ENCODE measurements at places on chromosomes 12 and 14. TPM values are rescaled to one million over a fixed set of nuclear protein-coding genes. Genes with fewer than 3 reads are reported as not detected.

GRCh38 chr12:53103860-53104305, 597 bp downstream of the SOAT2 start:
- DNase-seq: no peak

GRCh38 chr12:71436696-71437095, 2.9 kb upstream of the LGR5 start:
- DNase-seq: no peak

DNA sequence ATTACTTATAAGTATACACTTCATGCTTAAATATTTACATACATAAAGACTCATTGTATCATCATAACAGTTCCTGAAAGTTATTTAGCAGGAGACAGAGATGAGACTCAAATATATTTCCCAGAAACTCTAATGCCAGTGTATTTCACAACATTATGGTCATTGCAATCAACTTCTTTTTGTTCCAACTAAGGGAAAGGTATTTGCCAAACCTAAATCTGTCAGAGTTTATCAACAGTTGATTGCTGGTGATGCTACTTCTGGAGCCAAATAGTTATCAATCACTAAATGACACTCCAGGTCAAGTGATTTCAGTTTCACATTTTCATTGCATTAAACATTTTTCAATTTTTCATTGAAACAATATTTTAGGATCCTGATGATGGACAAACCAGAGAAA, 72.1 kb upstream of the AVPR1A start:
- no peak for DNase-seq

DNA sequence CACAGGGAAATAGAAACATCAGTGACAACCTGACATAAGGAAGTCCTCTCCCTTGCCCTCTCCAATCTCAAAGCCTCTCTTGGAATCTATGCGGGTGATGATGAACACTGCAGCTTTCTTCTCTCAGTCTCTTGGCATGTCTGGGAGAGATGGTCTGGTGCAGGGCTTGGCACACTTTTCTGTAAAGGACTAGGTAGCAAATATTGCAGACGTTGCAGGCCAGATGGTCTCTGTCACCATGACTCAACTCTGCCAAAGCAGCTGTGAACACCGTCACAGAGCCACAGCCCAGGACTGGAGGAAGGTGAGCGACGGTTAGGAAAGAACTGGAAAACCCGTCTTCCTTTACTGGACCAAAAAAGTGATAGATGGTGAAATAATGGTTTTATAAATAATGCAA, 591.0 kb upstream of the TMEM132C start:
- DNase-seq: no peak

DNA sequence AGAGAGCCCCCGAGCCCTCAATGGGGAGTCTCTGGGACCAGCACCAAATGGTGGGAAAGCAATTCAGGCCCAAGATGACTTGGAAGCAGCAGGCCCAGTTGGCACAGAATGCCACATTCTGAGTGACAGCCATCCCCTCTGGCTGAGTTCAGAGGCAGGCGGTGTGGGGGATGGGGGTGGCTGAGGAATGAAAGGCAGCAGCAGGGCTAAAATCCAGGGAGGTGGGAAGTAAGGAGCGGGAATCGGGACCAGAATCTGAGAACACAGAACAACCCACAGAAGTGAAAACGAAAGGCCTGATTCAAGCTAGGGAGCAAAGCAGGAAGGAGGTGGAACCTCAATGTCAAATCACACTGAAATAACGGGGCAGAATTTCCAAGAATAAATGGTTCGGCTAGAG, 171.2 kb downstream of the CALM1 start:
- no peak for DNase-seq

GRCh38 chr12:46547421-46548354, 175.1 kb upstream of the SLC38A2 start:
- no peak for DNase-seq

GRCh38 chr12:100797246-100797645, 2.7 kb downstream of the ANO4 start:
- DNase-seq: no peak

GRCh38 chr12:8905546-8905945, 8.8 kb upstream of the PHC1 start:
- DNase-seq: no peak

DNA sequence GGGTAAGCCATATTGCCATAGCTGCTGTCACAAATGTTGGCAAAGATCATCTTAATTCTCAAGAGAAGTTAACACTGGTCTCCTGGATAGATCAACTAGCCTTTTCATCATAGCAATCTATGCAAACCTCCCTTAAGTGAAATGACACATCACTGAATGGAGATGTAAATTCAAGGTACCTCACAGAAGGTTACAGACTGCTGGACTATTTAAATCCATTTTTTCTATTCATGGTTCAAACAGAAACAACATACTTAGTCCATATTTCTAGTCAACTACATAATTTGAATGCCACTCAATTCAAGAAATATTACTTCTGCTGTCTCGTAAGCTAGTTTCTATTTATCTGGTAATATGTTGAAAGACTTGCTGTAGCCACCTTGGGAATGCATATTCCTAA, 748.3 kb downstream of the C12orf50 start:
- no peak for DNase-seq

- no peak for DNase-seq
Observed at GRCh38 chr12:30824311-30824710, 69.6 kb upstream of the CAPRIN2 start.

DNA sequence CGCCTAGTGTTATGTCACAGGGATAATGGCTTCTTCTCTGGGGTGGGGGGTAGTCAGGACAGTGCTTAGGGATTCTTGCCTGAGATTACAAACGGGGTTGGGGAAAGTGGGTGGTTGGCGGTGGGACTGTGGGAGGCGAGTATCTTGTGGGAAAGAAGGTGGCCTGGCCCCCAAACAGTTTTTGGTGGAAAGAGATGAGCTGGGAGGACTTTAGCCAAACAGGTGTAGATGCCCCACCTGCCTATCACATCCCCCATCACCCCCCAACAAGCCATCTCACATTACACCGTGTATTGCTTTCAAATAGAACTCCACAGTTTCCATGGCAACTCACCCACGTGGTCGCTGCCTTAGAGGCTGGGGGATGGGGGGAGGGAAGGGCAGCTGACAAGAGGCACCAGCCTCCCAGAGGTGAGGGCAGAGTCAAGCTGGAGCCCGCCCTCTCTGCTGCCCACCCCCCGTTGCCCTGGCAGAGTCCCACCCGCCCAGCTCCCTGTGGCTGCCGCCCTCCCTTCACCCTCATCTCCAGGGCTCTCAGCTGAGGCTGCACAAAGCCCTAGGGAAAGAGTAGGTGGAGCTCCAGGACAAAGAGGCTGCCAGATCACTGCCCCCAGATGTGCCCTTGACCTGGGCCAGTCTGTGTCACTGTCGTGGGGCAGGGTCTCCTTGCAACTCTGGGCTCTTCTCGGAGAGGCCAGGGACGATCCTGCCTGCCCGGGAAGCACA, 98.3 kb downstream of the LRRC74A start:
- no peak for DNase-seq

DNA sequence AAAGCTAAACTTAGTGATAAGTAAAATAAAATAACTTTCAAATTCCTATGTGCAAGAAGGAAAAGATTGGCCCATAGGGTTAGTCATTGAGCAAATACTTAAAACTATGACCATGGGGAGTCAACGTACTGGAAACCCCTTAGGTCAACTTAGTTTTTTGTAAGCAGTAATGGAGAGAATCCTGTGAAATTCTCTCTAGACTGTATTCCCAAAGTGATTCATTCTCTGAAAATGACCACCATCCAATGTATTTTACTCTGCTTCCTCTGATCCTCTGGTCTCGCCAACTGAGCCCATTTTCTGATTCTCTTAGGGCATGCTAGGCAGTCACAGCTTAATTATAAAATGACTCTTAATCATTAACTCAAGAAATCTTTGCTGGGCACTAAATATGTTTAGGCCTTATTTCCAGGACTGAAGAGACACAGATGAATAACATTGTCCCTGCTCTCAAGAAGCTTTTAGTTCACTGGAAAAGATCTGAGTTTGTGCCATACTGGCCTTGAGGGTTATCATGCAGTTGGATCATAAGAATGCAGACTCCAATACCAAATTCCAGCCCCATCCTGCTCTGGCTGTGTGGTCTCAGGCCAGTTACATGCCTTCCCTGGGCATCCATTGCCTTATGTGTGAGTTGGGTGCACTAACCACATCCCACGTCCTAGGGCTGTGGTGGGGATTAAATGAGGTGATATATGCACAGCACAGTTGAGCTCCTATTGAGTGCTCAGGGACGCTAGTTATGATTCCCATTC, 732.4 kb downstream of the AACS start:
- no peak for DNase-seq

GRCh38 chr14:71339650-71340415, 432.6 kb downstream of the PCNX1 start:
- no peak for DNase-seq

DNA sequence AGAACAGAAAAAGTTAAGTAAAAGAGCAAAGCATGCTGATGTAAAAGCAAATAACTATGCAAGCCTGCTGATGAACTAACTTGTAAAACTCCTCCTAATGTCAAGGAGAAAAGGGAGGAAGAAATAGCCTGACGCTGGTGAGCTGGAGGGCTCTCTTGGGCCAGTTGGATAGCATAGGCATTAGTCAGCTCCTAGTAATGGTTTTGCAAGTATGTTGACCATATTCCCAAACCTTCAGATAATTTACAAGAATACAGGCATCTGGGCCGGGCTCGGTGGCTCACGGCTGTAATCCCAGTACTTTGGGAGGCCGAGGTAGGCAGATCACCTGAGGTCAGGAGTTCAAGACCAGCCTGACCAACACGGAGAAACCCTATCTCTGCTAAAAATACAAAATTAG, 871.4 kb downstream of the C12orf50 start:
- no peak for DNase-seq

DNA sequence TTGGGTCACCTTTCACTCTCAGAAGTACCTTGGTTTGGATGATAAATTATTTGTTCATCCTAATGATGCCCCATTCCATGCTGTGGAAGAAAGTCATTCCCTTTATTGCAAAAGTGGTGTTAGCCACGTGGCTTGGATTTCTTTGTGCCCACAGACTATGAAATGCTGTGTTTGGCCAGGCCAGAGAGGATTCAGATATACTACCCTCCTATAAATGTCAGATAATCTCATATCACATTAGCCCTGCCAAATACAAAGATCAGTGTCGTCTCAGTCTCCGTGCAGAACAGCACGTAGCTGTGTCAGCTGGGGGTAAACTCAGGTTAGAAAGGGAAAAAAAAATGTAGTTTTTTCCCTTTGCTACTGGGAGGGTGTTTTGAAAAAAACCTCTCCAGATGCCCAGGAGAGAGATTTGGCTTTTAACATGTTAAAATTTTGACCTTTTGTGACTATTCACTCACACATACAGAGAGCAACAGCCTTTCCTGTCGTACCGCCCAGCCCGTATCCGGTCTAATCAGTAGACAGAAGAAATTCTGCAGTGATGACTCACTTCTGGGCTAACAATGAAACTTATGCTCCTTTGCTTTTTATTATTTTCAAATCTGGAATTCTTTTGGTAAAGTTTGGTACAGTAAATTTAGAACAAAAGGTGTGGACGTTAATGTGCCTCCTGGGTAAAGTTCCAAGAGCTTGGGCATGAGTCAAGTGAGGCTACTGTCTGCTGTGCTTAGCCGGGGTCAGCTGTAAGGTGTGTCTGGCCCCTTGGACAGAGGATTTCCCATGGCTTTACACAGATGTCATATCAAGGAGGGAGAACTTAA, 8.5 kb upstream of the PTPRB start:
- peak; percentile 68 for DNase-seq

GRCh38 chr12:9039397-9039977, 50.1 kb downstream of the KLRG1 start:
- DNase-seq: no peak

DNA sequence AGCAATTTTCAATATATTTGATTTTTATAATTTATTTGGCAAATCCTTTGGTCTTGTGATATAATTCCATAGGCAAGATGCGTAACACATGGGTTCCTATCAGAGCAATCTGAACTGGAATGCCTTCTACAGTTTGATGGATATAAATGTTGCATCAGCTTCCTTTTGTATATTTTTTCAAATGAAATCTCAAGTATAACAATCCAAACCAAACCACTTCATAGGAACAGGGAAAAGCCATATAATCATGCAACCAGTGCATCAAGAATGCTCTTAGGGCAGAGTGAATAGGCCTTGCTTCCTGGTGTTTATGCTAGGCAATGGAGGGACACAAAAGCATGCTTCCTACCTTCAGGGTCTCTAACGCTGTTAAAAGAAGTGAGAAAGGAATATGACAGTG, 34.5 kb downstream of the EFCAB11 start:
- DNase-seq: no peak

GRCh38 chr12:29103539-29103974, 45.5 kb upstream of the FAR2 start:
- no peak for DNase-seq

DNA sequence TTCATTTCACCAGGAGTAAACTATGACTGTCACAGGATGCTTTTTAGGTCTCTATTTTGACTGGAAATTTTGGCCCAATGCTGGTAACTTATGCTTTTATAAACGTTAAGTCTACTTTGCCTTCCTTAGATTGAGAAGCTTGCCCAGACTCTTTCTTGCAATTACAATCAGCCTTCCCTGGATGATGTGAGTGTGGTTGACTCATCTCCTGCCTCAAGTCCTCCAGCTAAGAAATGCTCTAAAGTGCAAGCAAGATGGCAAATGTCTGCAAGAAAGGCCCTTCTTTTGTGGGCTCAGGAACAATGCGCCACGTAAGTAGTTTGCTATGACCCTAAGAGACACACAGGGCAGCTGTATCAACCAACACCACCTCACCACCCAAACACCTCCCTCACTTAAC, 96.9 kb downstream of the SYNE2 start:
- no peak for DNase-seq

DNA sequence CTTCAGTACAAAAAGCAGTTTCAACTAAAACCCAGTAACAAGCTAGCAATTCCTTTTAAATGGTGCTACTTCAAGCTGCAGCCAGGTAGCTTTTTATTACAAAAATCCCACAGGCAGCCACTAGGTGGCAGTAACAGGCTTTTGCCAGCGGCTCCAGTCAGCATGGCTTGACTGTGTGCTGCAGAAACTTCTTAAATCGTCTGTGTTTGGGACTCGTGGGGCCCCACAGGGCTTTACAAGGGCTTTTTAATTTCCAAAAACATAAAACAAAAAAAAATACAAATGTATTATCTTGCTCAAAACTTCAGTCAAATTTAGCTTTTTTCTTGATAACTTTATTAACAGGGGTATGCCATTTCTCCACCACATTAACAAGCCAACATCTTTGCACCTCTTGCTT, 3.6 kb upstream of the CLEC4E start:
- DNase-seq: peak; percentile 23

- no peak for DNase-seq
Observed at GRCh38 chr14:75249251-75249957, 29.2 kb upstream of the FOS start.

MAP3K12 gene
- polyA plus RNA-seq: 8.7 TPM

NANOG gene
- not detected for polyA plus RNA-seq

TMCC3 gene
- polyA plus RNA-seq: 18.9 TPM

MYO1A gene
- not detected for polyA plus RNA-seq

TMEM106C gene
- 134 TPM for polyA plus RNA-seq

GSG1 gene
- 0.05 TPM for polyA plus RNA-seq

LPAR5 gene
- polyA plus RNA-seq: 11.7 TPM

KRT75 gene
- polyA plus RNA-seq: 59.4 TPM

MARS1 gene
- polyA plus RNA-seq: 125 TPM

PSMC6 gene
- polyA plus RNA-seq: 60.6 TPM

AQP6 gene
- polyA plus RNA-seq: 0.57 TPM
